Esophagus mucosa (tissue), 1 donor: ENCODE measurements at places on chromosomes 3 and 15. TPM values are rescaled to one million over a fixed set of nuclear protein-coding genes. Genes with fewer than 3 reads are reported as not detected.

Gene NANOGP8
- 0.44 TPM for total RNA-seq

Gene FILIP1L
- 2.3 TPM for total RNA-seq

Gene CACNA1D
- total RNA-seq: 0.52 TPM

Gene PLIN1
- total RNA-seq: 0.32 TPM

Gene MRPL47
- total RNA-seq: 23.6 TPM

Gene CCR3
- total RNA-seq: not detected

Gene TGFBR2
- 14.6 TPM for total RNA-seq

Gene GOLGA6B
- not detected for total RNA-seq

Gene CMTM8
- 1.00 TPM for total RNA-seq

Gene TMEM212
- total RNA-seq: not detected

Gene KLHL40
- total RNA-seq: not detected

Gene TRA2B
- total RNA-seq: 86.0 TPM
